ENCODE measurements at places on chromosomes 1 and 21.

DNA sequence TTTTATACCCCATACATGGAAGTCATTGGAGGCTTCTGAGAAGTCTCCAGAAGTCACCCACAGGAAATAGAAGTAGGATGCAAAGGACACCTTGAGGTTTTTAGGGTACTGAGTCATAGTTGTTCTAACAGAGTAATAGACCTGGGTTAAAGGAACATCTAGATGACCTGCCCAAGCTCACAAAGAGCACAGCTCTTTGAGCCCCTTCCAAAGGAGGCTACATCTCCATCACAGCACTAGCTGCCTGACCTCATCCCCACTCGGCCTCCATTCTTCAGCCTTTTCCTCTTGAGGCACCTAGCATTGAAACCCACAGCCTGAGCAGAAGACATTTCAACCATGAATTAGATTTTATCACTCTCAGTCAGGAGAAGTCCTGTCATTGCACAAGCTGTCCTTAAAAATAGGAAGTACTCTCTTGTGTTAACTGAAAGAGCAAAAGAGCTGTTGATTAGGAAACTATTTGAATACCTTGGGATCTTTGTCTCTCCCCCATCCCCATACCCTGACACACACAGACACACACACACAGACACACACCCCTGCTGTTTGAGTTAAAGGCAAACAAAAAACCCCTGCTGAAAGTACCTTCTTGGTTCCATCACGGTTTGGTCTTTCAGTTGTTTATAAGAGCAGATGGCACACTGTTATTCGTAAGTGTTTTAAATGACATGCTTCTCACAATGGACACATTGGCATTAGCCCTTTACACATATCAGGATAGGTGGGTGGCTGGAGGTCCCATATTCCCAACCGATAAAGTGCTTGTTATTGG, 22.2 kb downstream of the MKNK1 start:
- no peak for DNase-seq

DNA sequence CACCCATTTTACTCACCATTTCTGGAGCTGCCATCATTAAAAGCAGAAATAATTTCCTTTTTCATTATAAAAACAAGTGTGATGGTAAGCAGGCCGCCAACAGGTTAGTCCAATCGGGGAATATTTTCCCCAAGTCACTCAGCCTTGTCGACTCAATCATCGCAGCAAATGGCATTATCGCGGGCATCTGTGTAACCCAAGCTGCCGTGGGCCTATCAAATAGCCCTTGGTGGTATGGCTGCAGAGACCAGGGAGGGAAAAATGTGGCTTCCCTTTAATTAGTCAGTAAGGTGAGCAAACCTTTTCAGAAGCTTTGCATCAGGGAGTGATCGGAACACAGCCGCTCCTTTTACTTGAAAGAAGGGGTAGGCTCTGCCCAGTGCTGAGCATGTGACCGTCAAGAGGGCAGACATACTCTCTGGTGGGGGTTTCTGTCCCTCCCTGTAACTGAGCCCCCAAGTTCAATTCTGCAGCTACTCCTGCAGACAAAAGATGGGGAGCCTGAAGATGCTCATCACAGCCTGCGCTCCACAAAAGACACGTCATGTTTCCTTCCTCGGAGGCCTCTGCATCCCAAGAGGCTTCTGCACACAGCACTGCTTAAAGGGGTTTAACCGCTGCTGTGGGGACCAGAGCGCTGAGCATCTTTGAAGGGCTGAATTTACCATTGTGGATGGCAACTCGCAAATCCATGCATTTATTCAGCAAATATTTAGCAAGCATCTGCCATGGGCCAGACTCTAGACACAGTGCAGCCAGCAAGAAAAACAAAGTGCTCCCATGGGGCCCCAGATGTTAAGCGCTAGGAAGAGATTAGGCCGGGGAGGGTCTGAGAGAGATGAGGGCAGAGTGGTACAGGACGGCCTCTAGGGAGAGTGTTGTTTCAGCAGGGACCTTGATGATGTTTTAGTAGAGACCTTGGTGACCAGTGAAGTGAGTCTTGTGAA, 1.2 kb upstream of the TMPRSS3 start:
- no peak for DNase-seq

DNA sequence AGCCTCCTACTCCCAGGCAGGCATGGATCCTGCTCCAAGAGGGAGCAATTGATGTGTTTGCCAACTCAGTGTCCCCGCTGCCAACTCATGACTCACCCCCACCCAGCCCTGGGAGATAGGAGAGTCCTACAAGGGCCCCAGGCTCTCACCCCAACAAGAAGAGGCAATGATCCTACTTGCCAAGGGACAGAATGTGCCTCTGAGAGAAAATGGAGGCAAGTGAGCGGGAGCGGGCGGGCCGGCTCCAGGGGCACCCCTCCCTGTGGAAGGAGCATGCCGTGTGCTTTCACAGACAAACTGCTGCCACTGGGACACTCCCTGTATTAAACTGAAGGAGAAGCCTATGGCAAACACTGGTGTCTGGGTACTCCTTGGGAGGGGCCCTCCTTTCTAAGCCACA, 16.7 kb downstream of the PKP1 start:
- no peak for DNase-seq

- DNase-seq = no peak
These were observed 38.4 kb upstream of the SAMSN1 start for GRCh38 chr21:14584357-14585095.

GRCh38 chr21:44984428-44984791, 44.6 kb downstream of the SLX9 start:
- DNase-seq = no peak

All from nucleus accumbens (tissue), 56 donors.